ENCODE measurements at places on chromosomes 2 and 18. TPM values are rescaled to one million over a fixed set of nuclear protein-coding genes. Genes with fewer than 3 reads are reported as not detected.

DNA sequence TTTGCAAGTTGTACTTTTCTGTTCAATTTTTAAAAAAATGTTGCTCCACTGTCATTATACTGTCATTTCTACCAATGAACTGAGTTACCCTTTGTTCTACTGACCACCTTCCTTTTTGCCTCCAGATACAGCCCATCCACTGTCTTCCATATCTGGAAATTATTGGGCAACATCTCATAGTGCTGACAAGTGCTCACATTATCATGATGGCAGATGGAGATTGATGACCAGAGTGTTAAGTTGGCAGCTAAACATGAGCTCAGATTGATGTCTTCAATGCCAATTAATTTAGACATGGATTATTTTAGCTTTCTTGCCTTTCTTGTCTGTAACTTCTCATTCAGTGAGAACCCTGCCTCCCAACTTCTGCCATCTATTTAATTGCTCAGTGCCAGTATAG, 76.6 kb downstream of the KIAA1328 start:
- no peak for DNase-seq

- peak; percentile 68 for DNase-seq
These were observed 29.0 kb upstream of the EPAS1 start for GRCh38 chr2:46268196-46268595.

DNA sequence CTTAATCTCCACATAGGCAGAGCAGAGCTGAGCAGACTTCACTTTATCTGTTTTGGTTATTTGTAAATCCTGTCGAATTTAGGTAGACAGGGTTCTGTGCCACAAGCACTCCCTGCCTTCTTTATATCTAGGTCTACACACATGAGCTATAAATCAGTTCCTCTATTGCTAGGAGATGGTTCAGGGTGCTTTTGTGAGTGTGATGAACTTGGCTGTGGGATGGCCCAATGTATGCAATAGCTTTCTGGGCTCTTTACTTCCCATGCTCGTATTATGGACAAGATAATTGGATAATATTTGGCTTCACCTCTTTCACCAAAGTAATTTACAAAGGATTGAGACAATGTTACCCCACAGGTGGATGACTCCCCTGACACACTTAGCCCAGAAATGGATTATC, 72.2 kb downstream of the PLB1 start:
- DNase-seq = no peak

DNA sequence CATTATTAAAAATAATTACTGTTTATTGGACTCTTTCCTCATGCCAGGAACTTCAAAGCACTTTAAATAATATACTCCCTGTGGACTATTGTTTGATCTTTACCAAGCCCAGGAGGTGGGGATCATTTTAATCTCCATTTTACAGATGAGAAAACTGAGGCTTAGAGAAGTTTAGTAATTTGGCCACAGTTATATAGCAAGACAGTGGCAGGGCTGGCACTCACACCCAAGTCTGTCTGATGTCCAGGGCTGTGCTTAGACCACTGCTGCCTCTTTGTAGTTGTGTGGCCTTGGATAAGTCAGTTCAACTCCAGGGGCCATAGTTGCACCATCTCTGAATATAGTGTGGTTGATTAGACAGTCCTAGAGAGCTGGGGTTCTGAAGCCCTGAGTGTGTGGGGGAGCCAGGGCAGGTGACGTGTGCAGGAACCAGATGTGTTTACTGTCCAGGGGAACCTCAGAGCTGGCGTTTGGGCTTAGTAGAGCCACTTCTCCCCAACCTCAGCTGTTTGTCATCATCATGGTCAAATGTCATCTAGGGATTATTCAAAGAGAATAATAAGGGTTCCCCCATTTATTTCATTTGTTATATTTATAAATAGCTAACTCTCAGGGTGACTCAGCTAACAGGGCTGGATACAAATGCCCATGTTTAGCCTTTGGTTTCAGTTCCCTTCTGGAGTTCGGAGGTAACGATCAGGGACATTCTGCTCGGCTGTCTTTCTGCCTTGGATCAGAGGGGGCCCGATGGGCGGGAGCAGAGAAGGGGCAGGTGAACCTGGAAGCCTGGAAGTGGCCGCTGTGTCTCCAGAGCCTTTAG, 68.0 kb downstream of the BOLA3 start:
- DNase-seq = no peak

- DNase-seq = no peak
These were observed 84.2 kb downstream of the NCKAP5 start for GRCh38 chr2:133484106-133484505.

GRCh38 chr18:64164883-64165282, 16.0 kb upstream of the LINC00305 start:
- DNase-seq = no peak

DNA sequence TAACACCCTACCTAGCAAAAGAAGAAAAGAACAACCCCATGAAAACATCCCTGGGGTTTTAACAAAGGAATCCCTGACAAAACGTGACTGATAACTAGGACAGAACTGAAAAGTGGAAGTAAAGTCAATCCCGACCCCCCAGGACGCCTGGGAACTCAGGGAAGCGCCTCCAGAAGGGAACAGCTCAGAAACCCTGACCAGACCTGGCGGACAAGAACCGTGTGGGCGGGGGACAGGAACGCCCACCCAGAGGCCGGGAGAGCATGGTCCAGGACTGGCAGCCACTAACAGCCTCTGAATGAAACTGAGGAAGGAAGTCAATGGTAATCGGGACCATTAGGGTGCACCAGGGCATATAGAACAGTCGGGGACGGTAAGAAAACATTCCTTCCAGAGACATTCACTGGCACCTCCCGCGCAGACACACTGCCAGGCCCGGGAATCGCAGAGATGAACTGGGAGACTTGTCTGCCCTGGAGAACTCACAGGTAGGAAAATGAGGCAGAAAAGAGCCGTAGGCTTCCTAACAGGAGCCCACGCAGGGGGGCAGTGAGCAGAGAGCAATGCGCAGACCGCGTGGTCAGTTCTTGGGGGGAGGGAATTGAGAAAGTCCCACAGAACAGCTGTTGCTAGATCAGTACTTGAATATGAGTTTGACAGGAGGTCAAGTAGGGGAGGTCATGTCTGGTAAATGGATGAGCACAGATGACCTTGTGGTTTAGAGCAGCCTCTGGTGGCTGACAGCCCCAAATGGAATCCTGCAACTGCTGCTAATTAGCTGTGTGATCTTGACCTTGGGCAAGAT, 1.3 kb upstream of the TBC1D8 start:
- peak; percentile 61 for DNase-seq

DNA sequence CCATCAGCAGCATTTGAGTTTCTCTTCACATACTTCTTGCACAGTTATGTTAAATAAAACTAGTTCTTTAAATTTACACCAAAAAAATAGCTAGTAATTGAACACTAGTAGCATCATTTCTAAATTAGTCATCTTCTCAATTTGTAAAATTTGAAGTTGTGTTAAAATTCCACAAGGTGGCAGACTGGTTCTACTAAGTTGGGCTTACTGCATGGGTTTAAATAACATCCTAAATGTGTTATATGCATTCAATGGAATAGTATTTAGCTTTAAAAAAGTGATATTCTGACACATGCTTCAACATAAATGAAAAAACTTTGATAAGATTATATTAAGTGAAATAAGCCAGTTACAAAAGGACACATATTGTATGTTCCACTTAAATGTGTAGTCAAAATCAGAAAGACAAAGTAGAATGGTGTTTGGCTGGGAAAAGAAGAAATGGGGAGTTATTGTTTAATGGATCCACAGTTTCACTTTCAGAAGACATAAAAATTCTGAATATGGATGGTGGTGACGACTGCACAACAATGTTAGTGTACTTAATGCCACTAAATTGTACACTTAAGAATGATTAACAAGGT, 28.7 kb upstream of the RPRD1A start:
- peak; percentile 67 for DNase-seq

- DNase-seq = peak; percentile 49
These were observed 1.4 kb downstream of the OLA1 start for GRCh38 chr2:174246944-174247381.

GRCh38 chr2:217880891-217881290, 121.9 kb downstream of the TNS1 start:
- DNase-seq = no peak

DNA sequence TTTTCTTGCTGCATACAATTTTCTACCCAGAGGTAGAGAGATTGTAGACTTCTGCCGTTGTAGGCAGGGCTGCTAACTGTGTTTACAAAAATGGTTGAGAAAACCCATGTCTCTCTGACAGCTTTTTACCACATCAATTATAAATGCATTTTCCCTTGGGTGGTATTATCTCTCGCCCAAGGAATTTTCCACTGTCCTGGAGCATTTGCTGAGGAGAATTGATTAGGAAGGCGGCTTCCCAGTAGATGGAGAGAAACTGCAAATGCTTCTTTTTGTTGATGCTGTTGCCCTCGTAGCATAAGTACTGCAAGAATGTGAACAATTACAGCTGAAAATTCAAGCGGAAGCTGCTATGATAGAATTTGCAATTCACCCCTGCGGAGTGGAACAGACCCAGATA, 1007.7 kb upstream of the KLHL29 start:
- no peak for DNase-seq

DNA sequence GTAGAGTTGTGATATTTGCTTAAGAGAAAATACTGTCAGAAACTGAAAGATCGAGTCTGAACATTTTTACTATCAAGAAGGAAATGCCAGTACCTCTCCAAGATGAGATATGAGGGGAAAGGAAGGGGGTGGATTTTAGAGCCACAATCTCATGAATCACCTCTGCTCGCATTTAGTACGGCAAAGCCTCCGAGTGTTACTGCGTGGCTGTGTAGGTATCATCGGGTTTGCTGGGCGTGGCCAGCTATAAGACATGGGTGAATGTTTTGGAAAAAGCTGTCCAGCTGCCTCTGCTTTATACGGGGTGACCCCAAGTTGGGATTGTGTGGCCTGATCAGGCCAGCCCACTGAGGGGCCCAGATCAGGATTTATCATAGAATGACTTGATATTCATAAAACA, 826.4 kb downstream of the SOCS6 start:
- no peak for DNase-seq

- peak; percentile 67 for DNase-seq
These were observed 21.1 kb downstream of the GPR35 start for GRCh38 chr2:240646176-240646899.

- no peak for DNase-seq
These were observed 74.9 kb downstream of the ANKRD44 start for GRCh38 chr2:197235711-197236110.

- no peak for DNase-seq
These were observed 989.9 kb downstream of the DCDC2C start for GRCh38 chr2:4693266-4693665.

- no peak for DNase-seq
These were observed 473.8 kb downstream of the DCC start for GRCh38 chr18:52813635-52814416.

DNA sequence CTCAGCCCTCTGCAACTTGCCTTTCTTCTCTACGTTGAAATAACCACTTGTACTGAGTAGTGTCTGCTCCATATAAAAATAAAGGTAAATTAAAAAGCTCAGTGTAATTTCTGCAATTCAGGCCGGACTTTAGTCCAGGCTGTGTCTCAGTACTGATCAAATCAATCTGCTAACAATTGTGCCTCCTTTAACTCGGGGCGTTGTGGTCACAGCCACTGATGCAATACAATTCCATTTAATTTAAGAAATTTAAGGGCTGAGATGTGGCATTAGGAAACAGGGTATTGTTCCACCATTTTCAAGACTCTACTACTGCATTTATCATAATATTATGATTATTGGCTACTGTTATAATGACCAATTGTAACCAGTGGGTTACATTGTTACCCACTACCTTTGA, 60.0 kb upstream of the NPAS2 start:
- DNase-seq = no peak

- no peak for DNase-seq
These were observed 122.9 kb upstream of the ACVR1C start for GRCh38 chr2:157751462-157752058.

DNA sequence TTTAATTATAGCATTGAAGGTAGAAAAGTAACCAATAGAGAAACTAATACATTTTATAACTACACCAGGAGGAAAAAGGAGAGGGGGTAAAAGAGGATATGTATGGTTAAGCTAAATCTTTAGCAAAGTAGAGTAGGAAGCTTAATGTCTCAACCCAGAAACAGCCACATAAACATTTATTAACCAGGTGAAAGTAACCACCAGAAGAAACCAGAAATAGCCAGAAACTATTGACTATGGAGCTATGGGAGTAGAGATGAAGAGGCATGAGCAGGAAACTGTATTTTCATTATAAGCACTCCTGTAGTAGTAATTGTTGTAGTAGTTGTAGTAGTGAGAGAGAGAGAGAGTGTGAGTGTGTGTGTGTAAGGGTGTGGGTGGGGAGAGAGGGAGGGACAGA, 617.5 kb upstream of the CHAC2 start:
- DNase-seq = no peak

GRCh38 chr18:73503326-73503725, 635.5 kb upstream of the NETO1 start:
- no peak for DNase-seq

- DNase-seq = no peak
These were observed at the start of gene CDH7 for GRCh38 chr18:65750389-65751154. Gene CDH7, plus strand, starts transcription at chr18:65751012. Its CDS starts 11,831 bp downstream, at chr18:65762843.

GRCh38 chr2:234853729-234854128, 98.1 kb upstream of the SH3BP4 start:
- DNase-seq = no peak

DNA sequence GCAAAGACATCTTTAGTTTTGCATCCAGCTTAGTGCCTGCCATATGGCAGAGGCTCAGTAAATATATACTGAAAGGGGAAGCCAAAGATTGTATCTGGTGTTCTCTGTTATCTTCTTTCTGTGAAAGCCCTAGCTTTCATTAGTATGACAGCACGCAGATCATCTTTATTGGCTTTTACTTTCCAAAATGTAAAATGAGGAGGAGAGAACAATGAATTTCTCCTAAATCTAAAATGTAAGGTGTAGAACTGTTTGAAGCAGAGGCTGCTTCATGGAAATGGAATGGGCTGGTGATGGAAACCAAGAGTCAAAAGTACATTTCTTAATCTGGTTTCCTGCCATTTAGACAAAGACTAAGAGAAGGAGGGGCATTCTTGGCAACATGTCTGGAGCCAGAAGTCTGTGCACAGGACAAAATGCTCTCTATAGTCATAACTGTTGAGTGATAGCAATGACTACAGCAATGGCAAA, 1029.9 kb upstream of the PIK3C3 start:
- no peak for DNase-seq

Gene PIGN
- 32.0 TPM for total RNA-seq

Gene C2orf15
- total RNA-seq = 0.26 TPM

Gene NXPH2
- total RNA-seq = not detected

Gene ANKRD53
- not detected for total RNA-seq

Gene GPN1
- total RNA-seq = 51.0 TPM

Gene MYO5B
- 0.07 TPM for total RNA-seq

Gene SERPINB12
- total RNA-seq = not detected

Gene SCN1A
- not detected for total RNA-seq

Gene SETBP1
- total RNA-seq = 22.6 TPM

Gene FTCDNL1
- 2.1 TPM for total RNA-seq

All from activated CD4-positive, alpha-beta T cell treated with anti-CD3 and anti-CD28 coated beads, Interleukin-2, amount 10 ng/mL, durations not matched to agents 24 days and 14 days (primary cell).